ENCODE measurements at places on chromosomes 1 and 21. TPM values are rescaled to one million over a fixed set of nuclear protein-coding genes. Genes with fewer than 3 reads are reported as not detected.

The RAB7B gene
- total RNA-seq, result not detected

The TAS1R1 gene
- total RNA-seq, result not detected

The DFFB gene
- total RNA-seq, result 14.6 TPM

The ATP6V1G3 gene
- total RNA-seq, result not detected

The ZNF648 gene
- not detected for total RNA-seq

The INAVA gene
- total RNA-seq, result not detected

The HENMT1 gene
- total RNA-seq, result 17.8 TPM

The LCE1C gene
- not detected for total RNA-seq

The ALX3 gene
- not detected for total RNA-seq

The AP4B1 gene
- total RNA-seq, result 50.8 TPM

The TGFBR3 gene
- 12.9 TPM for total RNA-seq

The THEM5 gene
- not detected for total RNA-seq

All from T-helper 1 cell treated with Interleukin-12 subunit alpha and Interleukin-12 subunit beta and Interleukin-4 antibody, amounts not matched to agents 30 ng/mL and 1 ng/mL, for 36 hours (primary cell).